ENCODE measurements at places on chromosomes 7 and 10.
A peak's percentile ranks its signal among the peaks of the same experiment; 100 is the strongest.

DNA sequence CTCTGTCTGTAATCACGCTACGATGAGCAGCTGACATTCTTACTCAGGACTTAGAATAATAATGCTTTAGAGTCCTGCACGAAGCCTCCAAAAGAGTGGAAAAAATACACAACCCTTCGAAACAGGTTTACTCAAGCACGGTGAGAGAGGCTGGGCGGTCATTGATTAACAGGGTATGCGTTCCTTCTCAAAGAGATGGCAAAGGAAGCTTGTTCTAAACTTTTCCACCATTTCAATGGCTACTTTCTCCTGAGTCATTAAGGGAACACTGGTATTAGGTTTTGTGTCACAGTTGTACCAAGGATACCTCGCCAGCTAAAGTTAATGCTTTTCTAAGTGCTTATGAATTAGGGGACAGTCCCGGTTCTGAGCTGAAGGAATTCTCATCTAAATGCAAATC is 141.9 kb upstream of the RHEB start:
- no peak for DNase-seq

DNA sequence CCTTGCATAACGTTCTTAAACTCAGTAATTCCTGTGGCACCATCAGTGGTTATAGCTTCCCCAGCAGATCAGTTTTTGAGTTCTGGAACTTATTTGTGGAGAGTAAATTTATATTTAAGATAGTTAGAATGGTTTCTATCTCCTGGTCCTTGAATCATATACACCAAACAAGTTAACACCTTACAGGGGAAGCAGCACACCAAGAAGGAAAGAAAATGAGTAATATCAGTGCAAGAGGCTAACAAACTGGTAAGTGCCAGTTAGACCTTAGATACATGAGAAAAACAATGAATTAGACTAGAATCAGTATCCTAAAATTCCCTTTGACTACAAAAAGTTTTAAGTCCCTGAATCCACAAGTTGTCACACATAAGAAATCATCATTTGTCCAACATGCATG is 54.2 kb downstream of the ABI1 start:
- no peak for DNase-seq

GRCh38 chr7:39697483-39697882 is 74.1 kb downstream of the RALA start:
- no peak for DNase-seq

DNA sequence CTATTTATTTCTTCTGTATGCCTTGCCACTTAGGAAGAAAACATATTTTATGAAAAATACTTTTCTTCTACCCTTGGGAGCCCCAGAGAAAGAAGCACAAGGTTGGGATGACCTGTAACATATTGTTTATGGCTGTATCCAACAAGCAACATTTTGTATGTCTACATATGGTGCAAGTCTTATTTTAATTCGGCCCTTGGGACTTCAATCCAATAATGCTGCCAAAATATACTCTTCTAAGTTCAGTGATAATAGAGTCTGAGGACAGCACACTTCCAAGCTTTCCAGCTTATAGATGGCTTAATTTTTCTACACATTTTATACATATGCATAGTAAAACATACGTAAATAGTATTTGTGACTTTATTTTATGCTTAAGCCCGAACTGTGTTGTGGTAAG is 318.5 kb upstream of the SEMA3A start:
- no peak for DNase-seq

DNA sequence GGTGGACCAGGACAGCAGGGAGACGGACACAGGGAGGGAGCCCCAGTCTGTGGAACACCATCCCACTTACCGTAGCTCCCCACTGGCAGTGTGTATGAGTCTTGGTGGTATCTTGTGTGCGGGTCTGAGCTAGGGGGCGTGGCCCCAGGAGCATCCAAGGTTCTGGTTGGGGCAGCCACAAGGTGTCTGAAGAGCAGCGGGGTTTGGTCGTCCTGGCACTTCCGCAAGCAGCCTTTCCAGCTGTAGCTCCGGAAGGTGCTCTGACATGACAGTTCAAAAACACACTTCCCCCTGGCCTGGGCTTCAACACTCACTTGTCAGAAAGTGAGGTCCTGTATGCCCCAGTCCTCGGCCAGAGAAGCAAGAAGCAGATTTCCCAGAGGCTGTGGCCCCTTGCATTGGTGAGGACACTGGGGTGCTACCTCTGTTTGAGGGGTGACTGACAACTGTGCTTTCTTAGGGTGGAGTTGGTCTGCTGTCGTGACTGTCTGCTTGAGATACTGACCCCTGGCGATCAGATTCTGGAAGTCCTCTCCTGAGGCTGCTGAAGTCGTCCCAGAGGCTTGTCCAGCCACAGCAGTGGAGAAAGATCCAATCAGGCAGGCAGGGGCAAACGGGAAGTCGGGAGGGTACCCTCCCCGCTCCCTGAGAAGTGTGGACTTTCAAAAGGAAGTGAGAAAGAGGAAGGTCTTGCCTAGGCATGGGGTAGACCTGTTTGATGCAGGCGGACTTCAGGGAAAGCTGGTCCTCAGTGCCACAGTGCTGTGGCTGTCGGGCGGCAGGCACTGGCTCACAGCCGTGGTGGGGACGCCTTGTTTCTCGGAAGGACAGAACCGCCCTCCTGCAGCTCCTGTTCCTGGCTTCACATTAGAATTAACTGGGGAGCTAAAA is 51.4 kb upstream of the PFKFB3 start:
- DNase-seq: no peak

DNA sequence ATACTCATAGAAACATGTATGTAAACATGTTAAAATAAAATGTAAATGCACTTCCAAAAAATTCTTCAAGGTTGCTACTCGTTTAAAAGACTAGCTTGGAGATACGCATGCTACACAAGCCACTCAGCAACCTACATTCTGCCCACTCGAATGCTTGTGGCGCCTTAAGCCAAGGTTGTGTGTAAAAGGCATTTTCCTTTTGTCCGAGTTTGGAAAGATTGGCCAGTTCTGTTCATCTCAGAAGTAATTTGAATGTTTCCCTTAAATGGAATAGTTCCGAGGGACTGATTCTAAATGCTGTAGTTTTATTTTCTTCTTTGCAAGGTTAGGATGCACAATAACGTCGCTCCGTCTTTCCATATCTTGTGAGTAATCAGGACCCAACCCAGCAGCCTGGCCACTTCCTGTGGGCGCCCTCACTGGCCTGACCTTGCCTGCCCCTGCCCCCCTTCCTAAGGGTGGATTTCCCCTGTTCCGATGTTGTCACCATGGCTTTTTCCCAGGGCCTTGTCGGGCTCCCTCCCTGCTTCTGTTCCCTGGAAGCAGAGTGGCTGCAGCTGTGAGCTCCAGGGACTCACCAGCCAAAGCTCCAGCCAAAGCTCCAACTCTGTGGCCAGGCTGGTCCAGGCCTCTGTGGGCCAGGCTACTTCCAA is 70.6 kb downstream of the PTPRE start:
- peak; percentile 91 for DNase-seq

- no peak for DNase-seq
Observed at GRCh38 chr7:7913504-7913903, 55.1 kb upstream of the GLCCI1 start.

- no peak for DNase-seq
Observed at GRCh38 chr7:45080958-45081669, 7.7 kb downstream of the NACAD start.

GRCh38 chr10:71191551-71192076 is 20.8 kb upstream of the UNC5B start:
- DNase-seq: no peak

GRCh38 chr7:120979765-120980499 is 8.6 kb upstream of the CPED1 start:
- no peak for DNase-seq

- no peak for DNase-seq
Observed at GRCh38 chr7:131288450-131288849, 39.2 kb upstream of the MKLN1 start.

- DNase-seq: no peak
Observed at GRCh38 chr7:44377134-44377463, 51.7 kb upstream of the CAMK2B start.

DNA sequence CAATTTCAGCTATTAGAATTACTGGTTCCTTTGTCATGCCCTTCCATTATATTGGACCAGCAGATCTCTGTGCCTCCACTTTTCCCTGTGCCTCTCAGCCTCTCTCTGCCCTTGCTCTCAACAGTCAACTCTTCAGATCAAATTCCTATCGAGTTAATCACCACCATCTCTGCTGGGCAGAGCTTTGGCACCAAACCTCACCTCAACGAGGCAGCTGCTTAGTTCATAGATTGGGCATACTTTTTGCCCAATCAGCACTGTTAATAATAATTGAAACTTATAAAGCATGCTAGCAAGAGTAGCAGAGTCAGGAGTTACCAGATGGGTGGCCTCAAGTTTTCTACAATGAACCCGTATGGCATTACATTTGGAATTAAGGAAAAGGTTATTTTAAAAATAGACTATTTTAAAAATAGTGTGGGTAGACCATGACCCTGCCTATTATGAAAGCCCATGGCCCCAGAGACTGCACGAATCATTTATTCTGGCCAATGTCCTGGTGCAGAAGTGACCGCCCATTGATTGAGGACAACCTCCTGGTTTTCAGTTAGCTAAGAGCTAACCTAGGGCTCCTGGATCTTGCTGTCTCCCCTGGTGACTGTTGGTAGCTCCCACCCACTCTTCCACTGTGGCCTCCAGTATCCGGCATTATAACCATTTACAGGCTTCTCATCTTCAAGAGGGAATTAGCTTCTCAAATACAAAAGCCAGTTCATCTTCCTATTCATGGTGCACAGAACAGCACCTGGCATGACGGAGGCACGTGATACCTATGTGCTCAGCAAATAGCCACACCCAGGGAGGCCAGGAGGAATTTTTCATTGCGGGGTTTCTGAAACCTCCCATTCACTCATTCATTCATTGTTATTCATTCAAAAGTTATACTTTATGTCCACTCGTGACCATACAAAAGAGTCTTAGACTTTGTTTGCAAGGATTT is 265.4 kb downstream of the INHBA start:
- no peak for DNase-seq

GRCh38 chr10:24701447-24701846 is 22.2 kb downstream of the ARHGAP21 start:
- DNase-seq: no peak

GRCh38 chr7:81469869-81470723 is 299.8 kb downstream of the HGF start:
- peak; percentile 87 for DNase-seq

- DNase-seq: no peak
Observed at GRCh38 chr7:139330333-139331030, 10.7 kb upstream of the FMC1 start.

DNA sequence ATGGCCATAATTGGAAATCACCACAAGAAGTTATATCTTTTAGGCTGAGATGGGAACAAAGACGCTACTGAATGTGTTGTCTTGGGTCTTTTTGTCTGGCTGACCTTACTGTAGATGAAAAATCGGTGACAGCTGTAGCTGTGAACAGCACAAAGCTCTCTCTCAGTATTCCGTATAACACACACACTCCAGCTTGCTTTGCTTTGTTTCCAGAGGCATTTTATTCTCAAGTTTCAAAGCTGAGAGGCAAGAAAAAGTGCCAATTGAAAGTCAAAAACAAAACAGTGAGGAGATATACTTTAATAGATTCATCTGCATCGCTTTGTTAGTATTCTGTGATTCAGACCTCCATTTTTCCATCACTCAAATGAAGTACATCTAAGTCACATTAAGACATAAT is 39.6 kb upstream of the CABCOCO1 start:
- DNase-seq: no peak

DNA sequence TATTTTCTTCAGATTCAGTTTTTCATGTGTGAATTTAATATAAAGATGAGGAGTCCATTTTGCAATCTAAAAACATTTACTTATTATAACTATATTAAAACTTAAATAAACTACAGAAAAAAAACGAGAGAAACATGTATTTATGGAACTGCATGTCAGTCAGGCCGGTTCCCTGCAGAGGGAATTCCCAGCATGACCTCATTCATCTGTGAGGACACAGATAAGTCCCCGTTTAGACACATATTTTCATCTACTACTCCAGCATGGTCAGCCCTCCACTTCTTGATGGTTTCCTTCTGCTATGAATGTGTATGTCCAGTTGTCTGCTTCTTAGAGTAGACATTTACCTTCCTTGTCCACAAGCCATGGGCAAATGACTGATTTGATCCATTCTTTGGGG is 339.1 kb downstream of the SEMA3D start:
- no peak for DNase-seq

DNA sequence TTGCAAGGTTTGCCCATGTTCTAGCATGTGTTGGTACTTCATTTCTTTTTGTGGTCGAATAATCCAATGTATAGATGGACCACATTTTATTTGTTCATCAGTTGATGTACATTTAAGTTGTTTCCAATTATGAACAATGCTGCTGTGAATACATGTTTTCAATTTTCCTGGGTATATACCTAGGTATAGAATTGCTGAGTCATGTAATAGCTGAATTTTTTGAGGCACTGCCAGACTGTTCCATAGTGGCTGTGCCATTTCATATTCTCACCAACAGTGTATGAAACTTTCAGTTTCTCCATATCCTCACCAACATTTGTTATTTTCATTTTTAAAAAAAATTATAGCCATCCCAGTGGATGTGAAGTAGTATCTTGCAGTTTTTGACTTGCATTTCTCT is 90.5 kb downstream of the EZH2 start:
- DNase-seq: no peak

DNA sequence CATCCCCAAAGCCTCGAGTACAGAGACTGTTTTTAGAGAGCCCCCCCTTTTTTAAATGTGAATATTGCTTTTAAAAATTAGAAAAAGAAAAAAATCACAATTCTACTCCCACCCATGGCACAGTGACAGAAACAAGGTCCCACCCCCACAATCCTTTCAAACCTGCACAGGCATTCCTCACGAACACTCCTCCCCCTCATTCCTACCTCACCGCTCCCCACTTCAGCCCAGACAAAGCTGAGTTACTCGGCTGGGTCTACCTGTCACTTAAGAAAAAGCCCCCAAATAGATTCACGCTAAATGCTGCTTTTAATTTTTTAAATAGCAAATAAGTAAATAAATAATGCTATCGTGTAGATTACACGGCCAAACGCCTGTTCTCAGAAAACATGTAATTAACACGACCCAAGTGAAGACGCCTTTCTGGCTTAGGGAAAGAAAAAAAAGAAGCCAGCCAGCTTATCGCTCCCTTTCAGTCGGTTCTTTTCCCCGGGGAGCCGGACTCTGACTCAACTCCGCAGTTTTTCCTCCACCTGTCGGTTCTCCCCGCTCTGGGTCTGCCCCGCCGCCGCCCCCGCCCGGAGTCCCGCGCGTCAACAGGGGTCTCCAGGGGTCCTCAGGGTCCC is 739 bp downstream of the MPP7 start:
- no peak for DNase-seq

GRCh38 chr7:44149571-44150465 is 8.7 kb upstream of the MYL7 start:
- DNase-seq: no peak

DNA sequence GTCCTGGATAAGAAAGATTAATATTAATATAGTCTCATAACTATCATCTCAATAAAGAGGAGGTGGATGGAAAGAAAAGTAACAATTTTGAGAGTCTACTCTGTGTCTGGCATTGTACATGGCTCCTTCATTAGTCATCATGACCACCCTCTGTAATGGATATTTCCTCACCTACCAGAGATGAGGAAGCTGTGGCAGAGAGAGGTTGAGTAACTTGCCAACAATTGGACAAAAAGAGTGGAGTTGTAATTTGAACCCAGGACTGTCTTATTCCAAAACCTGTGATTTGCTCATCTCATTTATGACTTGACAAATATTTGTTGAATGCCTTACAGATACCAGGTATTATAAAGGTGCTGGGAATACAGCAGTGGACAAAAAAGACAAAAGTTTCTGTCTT is 2.1 kb upstream of the IDE start:
- DNase-seq: no peak

- DNase-seq: no peak
Observed at GRCh38 chr7:150737265-150738055, at the start of gene GIMAP5. TSS of gene GIMAP5 (plus strand) at chr7:150737418. CDS start at chr7:150740885, 3,467 bp downstream.
